ENCODE measurements at places on chromosomes 16 and 17.

DNA sequence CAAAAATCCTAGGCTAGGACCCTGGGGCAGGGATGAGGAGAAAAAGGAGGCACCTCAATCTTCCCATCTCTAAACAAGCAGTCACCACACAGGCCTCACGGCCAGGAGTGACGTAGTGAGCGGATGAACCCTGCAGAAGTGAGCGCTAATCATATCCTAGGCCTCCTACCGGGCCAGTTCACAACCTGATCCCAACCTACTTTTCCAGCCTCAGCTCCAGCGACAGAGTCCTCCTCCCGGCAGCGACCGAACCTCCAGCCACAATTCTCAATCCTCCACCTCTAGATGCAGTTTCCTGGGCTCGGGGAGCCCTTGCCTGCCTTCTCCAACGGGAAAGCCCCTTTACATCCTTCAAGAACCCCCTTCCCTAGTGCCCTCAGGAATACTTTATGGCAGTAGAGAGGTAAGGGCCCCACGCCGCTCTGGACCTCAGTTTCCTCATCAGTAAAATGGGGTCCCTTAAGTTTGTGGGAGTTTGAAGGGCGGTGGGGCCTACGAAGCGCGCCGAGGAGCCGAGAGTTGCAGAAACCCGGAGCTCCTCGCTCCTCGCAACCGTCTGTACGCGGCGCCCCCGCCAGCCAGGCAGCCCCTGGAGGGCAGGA, 1.4 kb downstream of the ZNF668 start:
- DNase-seq, result peak; percentile 58

GRCh38 chr16:86044241-86044671, 145.3 kb downstream of the IRF8 start:
- peak; percentile 54 for DNase-seq

- no peak for DNase-seq
Observed at GRCh38 chr17:44847586-44847985, at the start of gene HIGD1B. HIGD1B (plus strand) TSS chr17:44847883; CDS start chr17:44848153, 270 bp downstream.

GRCh38 chr17:47708312-47708863, 14.4 kb downstream of the TBKBP1 start:
- no peak for DNase-seq

- no peak for DNase-seq
Observed at GRCh38 chr17:20281860-20282259, 185.5 kb downstream of the LGALS9B start.

GRCh38 chr17:50182783-50183420, 17.1 kb downstream of the SGCA start:
- no peak for DNase-seq

GRCh38 chr17:9905902-9906301, 831 bp upstream of the RCVRN start:
- peak; percentile 30 for DNase-seq

GRCh38 chr17:43216762-43217613, 5.3 kb downstream of the TMEM106A start:
- no peak for DNase-seq

Data from activated CD8-positive, alpha-beta T cell treated with anti-CD3 and anti-CD28 coated beads, Interleukin-2, amount 10 ng/mL, durations not matched to agents 7 days and 5 days (primary cell).